DMS79 treated with DMSO at 0.1 percent for 48 hours (cell line): ENCODE measurements at places on chromosomes 7 and 10.

DNA sequence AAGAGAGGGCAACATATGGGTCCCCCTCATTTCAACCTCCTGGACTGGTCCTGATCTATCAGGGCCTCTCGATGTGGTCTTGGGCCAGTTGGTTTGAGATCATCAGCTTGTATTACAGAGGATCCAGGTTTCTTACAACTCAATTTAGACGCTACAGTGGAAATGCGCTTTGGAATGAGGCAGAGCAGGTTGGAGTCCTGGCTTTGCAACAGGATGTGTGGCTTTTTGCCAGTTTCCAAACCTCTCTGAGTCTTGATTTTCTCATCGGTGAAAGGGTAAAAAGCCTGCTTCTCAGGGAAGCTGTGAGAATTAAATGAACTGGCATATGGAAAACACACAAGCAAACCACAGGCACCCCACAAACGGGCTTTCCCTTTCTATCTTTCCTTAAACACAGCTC lies 37.5 kb upstream of the MKI67 start:
- DNase-seq, result no peak

- no peak for DNase-seq
These were observed 1.3 kb upstream of the SP4 start for GRCh38 chr7:21426286-21427181.

GRCh38 chr7:94314413-94315410 lies 80.0 kb upstream of the COL1A2 start:
- no peak for DNase-seq

DNA sequence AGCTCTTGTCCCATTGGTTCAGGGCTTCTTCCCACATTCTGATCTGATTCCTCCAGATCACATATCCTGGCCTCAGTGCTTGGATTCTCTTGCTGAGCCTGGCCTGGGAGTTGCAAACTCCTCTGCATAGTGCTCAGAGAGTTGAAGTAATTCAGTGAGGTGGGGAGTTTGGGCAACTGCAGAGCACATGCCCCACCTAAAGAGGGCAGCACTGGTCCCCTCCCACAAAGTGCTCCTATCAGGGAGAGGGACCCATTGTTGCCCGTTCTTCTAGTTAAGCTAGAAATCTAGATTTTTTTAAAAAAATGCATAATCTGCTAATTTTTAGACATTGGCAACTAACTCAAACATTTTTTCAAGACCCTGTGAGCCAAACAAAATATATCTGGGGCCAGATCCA lies 45.1 kb downstream of the CHN2 start:
- no peak for DNase-seq

- no peak for DNase-seq
These were observed 24.9 kb upstream of the CARD11 start for GRCh38 chr7:3068530-3068929.

- DNase-seq, result no peak
These were observed 27.1 kb downstream of the CREM start for GRCh38 chr10:35153716-35154115.

DNA sequence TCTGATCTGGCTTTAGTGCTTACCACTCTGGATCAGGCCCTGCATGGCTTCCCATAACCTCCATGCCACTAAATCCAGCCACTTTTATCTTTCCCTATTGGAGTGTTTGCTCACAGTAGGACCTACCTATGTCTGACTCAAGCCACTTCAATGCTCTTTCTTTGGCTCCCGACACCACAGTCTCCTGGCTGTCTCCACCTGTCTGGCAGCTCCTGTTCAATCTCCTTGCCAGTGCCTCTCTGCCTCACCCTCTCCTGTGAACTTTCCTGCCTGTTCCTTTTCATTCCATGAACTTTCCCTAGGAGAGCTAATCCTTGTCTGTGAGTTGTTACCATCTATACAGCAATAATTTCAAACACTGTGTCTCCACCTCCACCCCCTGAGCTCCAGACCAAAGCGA lies 82.6 kb upstream of the UCN3 start:
- no peak for DNase-seq

DNA sequence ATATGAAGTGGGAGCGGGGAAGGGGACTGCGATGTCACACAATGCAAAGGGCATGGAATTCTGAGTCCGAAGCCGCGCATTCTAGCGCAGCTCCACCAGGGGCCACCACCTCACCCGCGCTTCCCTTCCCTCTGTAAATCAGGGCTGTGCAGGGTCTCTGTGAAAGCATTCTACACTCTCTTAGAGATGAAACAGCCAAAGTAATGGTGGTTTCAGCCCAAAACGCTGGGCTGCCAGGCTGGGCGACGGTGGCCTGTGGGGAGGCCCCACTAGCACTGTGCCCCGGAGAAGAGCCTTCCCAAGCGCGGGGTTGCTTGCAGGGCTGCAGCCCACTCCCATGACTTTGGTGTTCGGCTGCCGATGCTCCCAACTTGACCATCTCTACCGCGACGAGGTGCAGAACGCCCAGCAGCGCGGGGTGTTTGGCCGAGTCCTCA lies 11.4 kb downstream of the ATG9B start:
- no peak for DNase-seq

GRCh38 chr7:130021105-130021834 lies 29.9 kb downstream of the ZC3HC1 start:
- no peak for DNase-seq

- DNase-seq, result no peak
These were observed 12.5 kb upstream of the PLEKHS1 start for GRCh38 chr10:113739031-113739430.

GRCh38 chr7:18317941-18318340 lies 177.6 kb upstream of the HDAC9 start:
- no peak for DNase-seq

DNA sequence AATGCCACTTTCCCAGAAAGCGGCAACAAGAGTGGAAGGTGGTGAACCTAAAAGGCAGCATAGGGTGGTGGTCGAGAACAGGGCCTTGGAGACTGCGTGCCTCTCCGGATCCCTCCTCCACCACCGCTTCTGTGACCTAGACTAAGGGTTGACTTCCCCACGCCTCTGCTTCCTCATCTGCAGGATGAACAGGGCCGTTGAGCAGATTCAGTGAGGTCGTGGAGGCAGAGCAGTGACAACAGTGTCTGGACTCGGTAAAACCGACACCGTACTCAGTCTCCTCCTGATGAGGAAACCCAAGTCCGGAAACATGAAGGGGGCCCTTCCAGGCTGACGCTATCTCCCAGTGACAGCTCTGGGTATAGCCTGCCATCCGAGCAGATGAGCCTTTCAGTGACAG lies 162.6 kb downstream of the CELF2 start:
- no peak for DNase-seq

DNA sequence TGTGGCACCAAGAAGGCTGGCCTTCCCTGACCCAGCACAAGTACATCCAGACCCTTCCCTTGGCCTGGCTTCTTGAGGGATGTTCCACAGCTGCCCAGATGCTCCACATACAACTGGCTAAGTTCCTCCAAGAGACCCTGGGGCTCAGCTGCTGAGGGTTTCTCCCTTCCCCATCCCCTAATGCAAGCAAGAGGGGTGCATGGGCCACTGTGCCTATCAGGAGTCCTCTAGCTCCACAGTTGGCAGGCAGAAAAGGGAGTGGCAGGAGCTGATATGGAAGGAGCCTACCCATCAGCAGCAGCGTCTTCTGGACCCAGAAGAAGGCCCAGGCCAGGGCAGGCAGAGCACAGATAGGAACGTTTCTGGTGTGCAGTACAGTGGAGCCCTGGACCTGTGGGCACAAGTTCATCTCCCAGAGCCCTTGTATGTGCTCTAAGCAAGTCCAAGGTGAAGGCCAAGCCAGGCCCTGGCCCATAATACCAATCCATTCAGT lies 26.2 kb downstream of the VSIR start:
- DNase-seq, result no peak
